ENCODE measurements at places on chromosomes 1 and 21.
A peak's percentile ranks its signal among the peaks of the same experiment; 100 is the strongest.

- no peak for DNase-seq
Observed at GRCh38 chr1:244971552-244972216, 107.3 kb upstream of the HNRNPU start.

GRCh38 chr1:220300442-220301121 lies 28.3 kb upstream of the RAB3GAP2 start:
- peak; percentile 48 for DNase-seq

DNA sequence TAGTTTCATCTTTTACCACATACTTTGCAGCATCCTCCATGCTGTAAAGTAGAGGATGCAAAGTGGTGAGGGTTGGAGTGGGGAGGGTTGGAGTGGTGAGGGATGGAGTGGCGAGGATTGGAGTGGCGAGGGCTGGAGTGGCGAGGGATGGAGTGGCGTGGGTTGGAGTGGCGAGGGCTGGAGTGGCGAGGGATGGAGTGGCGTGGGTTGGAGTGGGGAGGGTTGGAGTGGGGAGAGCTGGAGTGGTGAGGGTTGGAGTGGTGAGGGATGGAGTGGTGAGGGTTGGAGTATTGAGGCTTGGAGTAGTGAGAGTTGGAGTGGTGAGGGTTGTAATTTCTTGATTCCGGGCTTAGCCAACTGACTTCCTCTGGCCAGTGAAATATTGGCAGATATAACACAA lies 618.3 kb downstream of the MRPL39 start:
- DNase-seq, result no peak

- no peak for DNase-seq
Observed at GRCh38 chr1:198024782-198025181, 107.6 kb downstream of the LHX9 start.

DNA sequence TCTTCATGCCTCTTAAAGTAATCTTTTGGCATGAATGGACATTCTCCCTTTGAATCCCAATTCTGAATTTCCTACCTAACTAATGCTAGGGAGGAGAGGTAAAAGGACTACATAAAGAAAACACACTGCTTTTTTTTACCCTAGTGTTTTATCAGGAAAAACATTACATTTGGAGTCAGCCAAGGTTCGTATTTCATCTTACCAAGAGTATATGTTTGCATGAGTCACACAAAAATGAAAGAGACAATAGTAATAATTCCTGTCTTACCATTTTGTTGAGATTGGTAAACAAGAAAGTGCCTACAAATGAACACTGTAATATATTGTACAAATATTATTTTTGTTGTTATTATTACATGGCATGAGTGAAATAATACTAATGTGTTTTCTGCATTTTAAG lies 112.9 kb upstream of the WARS2 start:
- no peak for DNase-seq

DNA sequence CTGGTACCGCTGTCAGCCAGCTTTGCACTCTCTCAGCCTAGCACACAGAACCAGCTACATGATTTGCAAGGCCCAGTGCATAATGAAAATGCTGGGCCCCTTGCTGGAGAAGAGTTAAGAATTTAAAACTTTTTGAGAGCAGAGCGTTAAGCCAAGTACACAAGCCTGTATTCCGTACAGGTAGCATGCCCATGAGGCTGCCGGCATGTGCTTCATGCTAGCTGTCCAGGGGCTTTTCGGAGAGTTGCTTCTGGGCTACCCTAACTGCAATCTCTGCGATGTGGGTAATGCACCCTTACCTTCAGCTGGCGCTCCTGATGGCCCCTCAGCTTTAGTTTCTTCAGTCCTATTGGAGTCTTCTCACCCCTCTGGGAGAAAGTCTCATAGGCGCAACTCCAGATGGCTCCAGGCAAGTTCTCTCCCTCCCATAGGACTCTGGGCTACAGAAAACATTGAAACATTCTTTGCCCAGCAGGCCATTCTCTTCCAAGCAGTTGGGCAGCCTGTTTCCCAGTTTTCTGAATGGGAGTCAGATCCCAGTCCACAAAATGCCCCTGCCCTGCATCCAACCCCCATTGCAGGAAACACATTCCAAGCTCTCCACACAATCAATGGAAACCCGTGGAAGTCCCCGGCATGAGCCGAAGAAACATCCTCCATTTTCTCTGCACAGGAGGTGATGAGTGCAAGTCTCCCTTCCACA lies 5.7 kb upstream of the AKT3 start:
- no peak for DNase-seq

DNA sequence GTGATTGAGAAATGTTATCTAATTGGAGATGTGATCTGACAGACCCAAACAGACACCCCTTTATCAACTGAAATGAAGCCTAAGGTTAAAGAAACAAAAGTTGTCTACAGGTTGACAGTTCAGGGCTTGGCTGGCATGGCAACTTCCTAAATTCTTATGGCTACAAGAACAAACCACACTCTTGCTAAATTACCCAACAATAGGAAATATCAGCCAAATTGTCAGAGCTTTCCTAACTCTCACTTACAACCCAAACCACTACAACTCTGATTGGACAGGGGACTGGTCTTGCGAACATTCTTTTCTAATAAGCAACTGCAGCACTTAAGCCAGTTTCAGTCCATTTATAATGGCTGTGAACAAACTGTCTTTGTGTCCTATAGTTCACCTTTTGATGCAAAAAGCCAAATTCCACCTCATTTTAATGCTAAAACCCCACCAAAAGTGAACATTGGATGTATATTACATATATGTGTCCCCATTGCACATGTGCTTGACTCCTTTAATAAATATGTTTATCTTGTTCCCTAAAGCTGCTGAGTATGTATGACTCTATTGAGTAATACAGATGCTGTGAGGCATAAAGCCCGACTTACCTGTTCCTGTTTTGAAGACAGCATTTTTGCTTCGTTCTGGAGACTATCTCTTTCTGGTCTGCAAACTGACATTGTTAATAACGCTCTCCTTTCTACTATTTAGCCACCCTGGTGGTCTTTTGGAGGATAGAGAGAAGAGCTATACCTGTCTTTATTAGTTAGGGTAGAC lies 101.3 kb upstream of the HMCN1 start:
- DNase-seq, result no peak

GRCh38 chr1:156379420-156380165 lies 10.6 kb downstream of the RHBG start:
- no peak for DNase-seq

DNA sequence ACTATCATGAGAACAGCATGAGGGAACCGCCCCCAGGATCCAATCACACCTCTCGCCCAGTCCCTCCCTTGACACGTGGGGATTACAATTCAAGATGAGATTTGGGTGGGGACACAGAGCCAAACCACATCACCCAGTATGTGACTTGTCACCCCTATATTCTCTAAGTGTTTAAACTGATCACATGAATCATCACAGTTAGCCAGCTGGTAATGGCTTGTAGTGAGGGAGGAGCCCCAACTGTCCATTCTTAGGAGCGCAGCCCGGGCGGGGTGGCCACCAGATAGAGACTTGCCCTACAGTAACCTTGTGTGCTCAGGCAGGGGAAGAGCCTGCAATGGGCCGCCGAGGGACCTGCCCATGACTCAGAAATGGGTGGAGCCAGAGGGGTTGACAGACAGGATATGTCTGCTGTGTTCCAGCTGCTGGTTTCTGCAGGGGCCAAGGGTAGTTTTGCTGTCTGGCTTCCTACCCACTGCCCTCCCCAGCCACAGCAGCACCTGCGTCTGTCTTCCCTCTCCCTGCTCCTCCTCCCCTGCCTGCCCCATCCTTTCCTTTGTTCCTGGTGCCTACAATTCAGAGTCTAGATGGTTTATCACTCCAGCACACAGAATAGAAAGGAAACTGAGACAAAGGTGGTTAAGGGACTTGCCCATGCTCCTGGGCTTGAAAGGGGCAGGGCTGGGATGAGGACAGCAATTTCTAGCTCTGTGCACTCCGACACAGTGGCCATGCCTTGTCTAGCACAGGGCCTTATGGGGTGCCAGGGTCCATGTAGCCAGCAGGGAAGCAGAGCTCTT lies 9.2 kb downstream of the ABCG1 start:
- peak; percentile 51 for DNase-seq

DNA sequence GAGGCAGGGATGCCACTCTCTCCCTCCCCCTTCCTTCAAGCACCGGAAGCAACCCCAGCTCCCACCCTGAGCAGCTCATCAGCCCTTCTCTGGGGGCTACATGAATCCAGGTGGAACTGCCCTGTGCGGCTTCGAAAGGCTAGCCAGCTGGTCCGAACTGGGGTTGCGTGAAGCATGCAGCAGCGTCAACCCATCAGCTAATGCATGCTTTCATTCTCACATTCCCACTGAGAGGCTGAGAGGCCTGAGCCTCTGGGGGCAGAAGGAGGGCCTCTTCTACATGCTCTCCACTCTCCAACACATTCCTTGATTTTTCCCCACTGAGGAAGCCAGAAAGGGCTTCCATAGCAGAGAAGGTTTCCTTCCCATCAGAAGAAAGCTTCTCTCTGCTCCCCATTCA lies 5.6 kb downstream of the RXRG start:
- no peak for DNase-seq

GRCh38 chr1:232590744-232591082 lies 39.2 kb downstream of the SIPA1L2 start:
- no peak for DNase-seq

DNA sequence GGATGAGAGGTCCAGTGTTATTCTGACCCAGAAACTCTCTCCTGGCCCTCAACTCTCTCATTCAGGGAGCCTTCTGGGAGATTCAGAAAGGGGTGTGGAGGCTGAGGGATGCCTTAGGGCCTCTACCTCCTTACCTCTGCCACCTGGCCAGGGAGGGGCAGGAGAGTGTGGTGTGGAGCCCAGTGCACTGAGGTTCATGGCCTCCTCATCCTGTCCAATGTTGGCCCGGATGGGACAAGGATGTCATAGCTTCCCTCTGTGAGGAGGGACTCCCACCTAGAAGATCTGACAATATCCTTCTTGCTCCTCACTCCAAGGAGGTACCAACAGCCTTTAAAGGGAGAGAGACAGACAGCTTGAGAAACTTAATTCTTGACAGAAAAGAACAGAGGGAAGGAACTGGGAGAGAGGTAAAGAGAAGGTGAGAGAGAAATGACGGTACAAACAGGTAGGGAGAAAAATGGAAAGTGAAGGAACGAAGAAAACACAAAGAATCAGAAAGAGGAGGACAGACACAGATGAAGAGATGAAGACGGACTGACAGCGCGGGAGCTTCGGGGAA lies 779 bp downstream of the BEND5 start:
- DNase-seq, result no peak

DNA sequence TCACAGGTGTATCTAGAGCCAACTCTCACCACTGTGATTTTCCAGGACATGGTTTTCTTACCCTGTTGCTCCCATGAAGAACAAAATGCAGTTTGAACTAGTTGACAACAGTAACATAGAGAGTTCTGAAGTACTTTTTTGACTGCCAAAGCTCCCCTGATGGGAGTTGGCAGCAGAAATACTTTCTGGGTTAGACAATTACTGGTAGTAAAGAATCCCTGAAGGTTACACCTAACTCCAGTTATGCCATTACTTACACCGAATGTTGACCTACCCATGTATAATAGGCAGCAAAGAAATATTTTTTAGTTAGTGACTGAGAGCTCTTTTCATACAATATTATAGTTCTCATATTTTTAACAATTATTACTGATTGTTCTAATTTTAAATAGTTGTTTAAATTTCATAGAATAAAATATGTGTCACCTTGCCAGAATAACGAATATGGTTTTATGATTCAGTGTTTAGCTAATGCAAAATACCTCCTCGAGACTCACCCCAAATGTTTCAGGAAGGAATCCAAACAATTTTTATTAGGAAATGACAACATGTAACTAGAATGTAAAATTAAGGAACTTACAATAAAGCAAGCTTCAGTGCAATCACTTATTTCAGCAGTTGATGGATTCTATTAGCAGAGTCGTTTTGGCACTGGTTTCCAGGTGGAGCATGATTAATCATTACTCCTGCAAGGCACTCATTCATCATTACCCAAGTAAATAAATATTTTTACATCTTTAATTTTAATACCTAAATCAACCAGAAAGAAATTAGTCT lies 237.6 kb downstream of the MRPL39 start:
- DNase-seq, result no peak

DNA sequence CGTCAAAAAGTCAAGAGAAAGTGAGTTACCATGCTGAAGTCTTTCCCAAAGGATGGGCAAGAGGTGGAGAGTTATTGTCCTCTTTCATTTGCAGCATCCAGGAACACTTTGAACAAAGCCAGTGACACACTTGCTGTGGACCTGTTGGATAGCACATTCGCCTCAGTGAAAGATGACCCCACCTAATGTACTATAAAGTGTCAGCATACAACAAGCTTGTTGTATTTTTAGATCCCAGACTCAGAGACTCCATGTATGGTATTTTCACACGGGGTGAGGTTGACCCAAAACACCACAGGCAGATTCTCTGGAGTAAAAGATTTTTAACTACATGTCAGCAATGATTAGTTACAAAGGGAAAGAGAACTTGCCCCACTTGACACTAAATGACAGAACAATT lies 273.8 kb downstream of the PTBP2 start:
- no peak for DNase-seq

DNA sequence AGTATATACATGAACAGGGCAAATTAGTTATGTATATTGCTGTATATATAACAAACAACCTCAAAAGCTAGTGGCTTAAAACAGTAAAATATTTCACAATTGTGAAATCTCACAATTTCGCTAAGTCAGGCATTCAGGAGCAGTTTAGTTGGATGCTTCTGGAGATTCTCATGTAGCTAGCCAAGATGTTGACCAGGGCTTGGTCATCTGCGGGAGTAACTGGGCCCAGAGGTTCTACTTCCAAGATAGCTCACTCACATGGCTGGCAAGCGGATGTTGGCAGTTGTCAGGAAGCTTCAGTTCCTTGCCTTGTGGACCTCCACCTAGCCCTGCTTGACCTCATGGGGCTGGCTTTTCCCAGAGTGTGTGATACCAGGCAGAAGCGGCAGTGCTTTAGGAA lies 95.6 kb downstream of the TTC3 start:
- DNase-seq, result no peak

DNA sequence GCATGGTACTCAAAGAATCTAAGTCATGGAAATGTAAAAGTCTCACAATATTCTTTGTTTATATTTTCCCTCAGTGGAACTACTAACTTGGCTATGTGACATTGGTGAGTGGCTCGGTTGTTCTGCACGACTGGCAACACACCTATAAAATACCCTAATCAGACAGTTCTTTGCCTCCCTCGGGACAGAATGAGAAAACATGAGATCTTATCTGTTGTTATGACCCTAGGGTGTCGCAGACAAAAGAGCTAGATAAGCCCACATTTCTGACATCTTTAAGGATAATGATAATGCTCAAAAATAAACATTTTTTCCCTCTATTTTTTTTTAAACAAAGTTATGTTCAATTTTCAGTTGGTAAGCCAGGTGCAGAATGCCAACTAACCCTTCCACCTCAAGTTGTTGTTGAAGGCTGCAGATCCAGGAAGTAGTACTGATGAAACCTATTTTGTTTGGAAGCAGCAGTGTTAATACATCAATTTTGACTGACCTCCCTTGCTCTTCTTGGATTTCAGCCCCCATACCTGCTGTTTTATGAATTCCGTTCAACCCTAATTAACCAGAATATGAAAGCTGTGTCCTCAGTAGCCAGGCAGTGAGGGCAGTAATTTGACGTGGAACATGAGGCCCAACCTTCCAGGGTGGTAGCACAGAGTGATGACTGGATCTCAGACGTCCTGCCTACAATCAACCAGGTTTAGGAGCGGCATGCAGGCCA lies 108.7 kb upstream of the DUSP10 start:
- no peak for DNase-seq

Data from hippocampal formation (tissue), 2 donors.